Left renal cortex interstitium (tissue), 4 donors: ENCODE measurements at places on chromosomes 12 and 14.

GRCh38 chr12:34393821-34394150, 371.5 kb downstream of the ALG10 start:
- DNase-seq: no peak

GRCh38 chr12:128583453-128583852, 240.3 kb downstream of the SLC15A4 start:
- DNase-seq: no peak

- no peak for DNase-seq
Observed at GRCh38 chr12:7026854-7027253, 8.6 kb upstream of the LPCAT3 start.

DNA sequence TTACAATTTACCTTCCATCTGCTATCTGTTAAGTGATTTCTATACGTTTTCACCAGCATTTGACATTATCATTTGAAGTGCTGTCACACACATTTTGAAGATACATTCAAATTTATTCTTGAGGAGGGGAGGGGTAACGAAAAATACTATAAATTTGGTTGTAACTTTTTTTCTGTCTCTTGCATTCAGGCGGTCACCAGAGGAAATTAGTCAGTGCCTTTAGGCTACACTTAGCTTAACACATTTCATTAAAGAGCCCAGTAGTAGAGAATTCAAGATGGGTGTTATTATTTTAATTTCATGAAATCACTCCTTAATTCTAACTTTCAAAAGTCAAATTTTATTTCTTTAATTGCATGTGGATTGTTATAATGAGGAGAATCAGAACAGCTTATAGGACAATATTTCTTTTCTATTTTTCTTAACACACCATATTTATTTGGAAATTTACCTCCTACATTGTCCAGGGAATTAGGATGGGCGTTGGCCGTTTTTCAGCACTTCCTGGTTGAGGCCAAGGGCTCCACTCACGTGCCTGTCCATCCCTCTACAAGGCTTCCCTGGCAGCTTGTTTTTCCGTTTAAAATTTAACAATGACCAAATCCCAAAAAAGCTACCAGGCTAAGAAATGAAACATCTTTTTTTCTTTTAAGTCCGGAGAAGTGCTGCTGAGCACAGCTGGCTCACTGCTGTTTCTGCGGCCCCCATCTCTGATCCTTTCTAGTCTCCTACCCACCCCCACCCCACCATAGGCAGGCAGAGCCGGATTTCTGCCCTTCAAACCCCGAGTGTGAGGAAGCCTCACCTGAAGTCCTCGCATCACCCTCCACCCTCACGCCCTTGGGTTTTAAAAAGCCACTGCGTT, 1.1 kb upstream of the FAR2 start:
- no peak for DNase-seq
